ENCODE measurements at places on chromosomes 1 and 21. TPM values are rescaled to one million over a fixed set of nuclear protein-coding genes. Genes with fewer than 3 reads are reported as not detected.

MPL gene
- not detected for total RNA-seq

ITGB3BP gene
- total RNA-seq, result 59.5 TPM

FALEC gene
- total RNA-seq, result not detected

DNA sequence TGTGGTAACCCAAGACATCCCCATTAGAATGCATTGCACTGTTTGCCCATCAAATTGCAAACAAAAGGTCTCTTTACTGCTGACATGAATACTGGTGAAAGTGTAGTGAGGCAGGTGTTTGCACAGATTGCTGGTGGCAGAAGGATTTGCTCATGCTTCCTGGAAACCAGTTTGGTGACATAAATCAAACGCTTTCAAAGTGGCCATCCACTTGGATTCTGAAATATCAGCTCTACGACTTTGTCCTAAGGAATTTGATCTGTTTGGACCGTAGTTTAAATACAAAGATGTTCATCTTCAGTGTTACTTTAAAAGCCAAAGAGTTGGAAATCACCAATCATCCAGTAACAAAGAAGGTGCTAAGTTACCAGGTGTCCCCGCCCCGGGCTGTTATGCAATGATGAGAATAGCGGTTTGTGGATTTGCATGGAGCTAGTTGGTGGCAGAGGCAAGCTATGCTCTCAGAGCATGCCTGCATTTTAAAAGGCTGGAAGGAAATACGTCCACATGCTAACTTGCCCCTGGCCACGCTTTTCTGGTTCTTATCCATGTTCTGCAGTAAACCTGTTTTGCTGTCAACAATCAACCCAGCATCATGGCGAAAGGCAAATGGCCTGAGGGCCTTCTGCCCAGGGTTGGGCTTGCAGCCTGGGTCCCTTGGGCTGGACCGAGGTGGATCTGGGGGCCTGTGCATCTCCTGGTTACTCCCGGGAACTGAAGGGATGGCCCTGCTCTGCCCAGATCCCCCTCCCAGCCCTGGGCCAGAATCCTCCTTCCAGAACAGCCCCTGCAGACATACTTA is 49.2 kb downstream of the UMODL1 start:
- peaks cover 70% of the 10 kb centered on the region for H3K27me3 ChIP-seq
- no peak overlapping the region for H3K4me3 ChIP-seq
- no peaks in the 10 kb centered on the region for H3K36me3 ChIP-seq
- DNase-seq, result no peak
- no peak overlapping the region for H3K27ac ChIP-seq
- peaks cover 11% of the 10 kb centered on the region for H3K4me1 ChIP-seq

DNA sequence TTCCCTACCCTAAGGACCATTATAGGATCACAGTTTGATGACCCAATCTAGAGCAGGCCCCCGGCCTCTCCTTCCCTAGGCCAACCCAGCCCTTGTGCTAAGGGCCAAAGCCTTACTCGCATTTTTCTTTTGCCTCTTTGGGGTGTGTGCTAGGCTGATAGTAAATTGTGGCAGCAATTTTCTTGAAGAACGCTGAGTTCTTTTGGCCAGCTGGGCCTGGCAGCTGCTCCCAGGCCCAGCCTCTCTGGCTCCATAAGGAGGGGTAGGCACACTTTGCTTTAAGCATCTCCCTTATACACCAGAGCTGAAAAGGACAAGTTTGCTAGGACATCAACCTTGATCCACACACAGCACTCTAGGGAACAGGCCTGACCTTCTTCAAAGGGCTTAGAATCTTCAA is 4.2 kb downstream of the OLFML2B start:
- no peak overlapping the region for H3K27ac ChIP-seq
- DNase-seq, result no peak
- H3K4me3 ChIP-seq, result no peak overlapping the region
- no peaks in the 10 kb centered on the region for H3K36me3 ChIP-seq

DNA sequence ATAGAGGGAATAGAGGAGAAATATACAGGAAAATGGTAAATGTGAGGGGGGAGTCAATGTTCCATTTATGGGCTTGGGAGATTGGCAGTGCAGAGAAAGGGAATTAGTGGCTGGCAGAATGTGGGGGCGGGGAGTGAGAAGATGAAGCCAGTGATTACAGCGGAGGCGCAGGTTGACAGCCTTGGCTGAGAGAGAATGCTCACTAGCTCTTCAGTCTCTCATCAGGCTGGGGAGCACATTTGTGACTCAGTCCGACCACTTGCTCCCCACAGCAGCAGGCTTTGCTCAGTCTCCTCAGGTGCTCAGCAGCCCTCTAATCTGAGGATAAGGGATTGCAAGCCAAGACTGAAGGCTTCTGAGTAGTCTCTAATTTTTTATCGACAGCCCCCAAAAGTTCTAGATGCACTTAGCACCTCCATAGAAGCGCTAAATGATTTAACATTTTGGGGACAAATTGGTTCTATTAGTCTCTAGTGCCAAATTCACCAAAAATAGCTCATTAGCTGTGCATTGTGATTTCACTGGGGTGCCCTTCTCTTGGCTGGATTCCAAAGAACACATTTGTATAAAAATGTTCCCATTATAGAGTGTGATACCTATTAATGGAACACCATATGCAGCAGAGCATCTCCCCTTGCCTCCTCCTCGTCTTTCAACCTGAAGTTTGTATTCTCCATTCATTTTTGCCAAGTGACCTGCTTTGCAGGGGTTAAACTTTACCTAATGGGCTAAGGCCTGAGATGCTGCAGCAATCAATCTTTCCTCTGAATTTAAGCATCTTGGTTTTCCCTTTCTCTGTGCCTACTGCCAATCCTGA is 191.8 kb downstream of the ZNF326 start:
- H3K36me3 ChIP-seq, result no peaks in the 10 kb centered on the region
- H3K4me1 ChIP-seq, result no peaks in the 10 kb centered on the region
- DNase-seq, result no peak
- no peak overlapping the region for H3K4me3 ChIP-seq

TMEM82 gene
- not detected for total RNA-seq

RIMS3 gene
- 4.0 TPM for total RNA-seq

DNA sequence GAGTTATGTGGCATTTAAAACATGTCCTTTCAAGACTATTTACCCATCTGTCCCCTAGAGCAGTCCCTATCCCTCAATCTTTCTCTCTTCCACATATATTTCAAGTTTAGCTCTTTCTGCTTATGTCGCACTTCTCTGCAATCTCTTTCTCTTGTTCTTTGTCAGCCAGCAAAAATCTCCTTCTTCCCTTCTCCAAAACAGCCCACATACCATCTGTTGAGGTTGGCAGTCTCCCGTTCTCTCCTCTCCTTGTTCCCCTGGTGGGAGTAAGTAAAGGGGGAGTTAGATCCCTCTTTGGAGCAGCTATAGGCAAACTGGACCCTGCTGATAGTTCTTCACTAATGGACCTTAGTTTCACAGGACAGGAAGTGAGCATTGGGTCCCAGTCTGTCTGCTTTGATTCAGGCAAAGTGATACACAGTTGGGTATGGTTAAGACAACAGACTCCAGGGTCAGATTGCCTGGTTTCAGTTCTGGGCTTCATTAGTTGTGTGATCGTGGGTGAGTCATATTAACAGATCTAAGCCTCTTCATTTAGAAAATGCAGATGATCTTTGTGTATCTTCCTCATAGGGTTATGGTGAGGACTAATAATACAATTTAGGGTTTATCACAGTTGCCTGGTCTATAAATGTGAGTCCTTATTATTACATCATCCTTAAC is 19.7 kb downstream of the BRINP2 start:
- no peak overlapping the region for H3K27ac ChIP-seq
- H3K4me1 ChIP-seq, result no peaks in the 10 kb centered on the region
- H3K36me3 ChIP-seq, result no peaks in the 10 kb centered on the region
- H3K4me3 ChIP-seq, result no peak overlapping the region
- no peak for DNase-seq

GRCh38 chr1:9086796-9087195 is 17.4 kb upstream of the SLC2A5 start:
- no peak for DNase-seq
- H3K36me3 ChIP-seq, result no peaks in the 10 kb centered on the region
- H3K27me3 ChIP-seq, result peaks cover 14% of the 10 kb centered on the region
- H3K4me1 ChIP-seq, result no peaks in the 10 kb centered on the region
- H3K4me3 ChIP-seq, result no peak overlapping the region
- no peak overlapping the region for H3K27ac ChIP-seq

GRCh38 chr1:37922767-37923550 is 23.9 kb downstream of the INPP5B start:
- peaks cover 28% of the 10 kb centered on the region for H3K4me1 ChIP-seq
- H3K27me3 ChIP-seq, result no peaks in the 10 kb centered on the region
- H3K27ac ChIP-seq, result peak overlapping the region; percentile 13
- H3K4me3 ChIP-seq, result no peak overlapping the region
- peaks cover 1% of the 10 kb centered on the region for H3K36me3 ChIP-seq

SIPA1L2 gene
- 6.1 TPM for total RNA-seq

GRCh38 chr1:20371883-20372282 is 81.2 kb downstream of the VWA5B1 start:
- DNase-seq, result no peak
- H3K27ac ChIP-seq, result no peak overlapping the region
- no peaks in the 10 kb centered on the region for H3K36me3 ChIP-seq
- peaks cover 36% of the 10 kb centered on the region for H3K27me3 ChIP-seq
- peaks cover 6% of the 10 kb centered on the region for H3K4me1 ChIP-seq

DNA sequence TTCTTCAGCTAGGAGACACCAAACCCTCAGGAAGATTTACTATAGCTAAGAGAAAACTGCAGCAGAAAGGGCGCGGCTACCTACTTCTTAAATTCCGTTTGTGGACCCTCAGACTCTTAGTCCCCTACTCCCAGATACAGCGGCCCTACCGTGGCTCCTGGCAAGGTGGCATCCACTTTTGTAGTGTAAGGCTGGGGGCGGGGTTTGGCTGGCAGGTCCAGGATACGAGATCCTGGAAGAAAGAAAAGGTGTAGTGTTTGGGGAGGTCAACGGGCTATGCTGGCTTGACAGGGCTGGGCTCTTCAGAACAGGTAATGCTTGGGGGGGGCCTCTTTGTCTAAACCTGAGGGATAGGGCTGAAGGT is 280 bp downstream of the CREB3L4 start:
- DNase-seq, result no peak
- peak overlapping the region; percentile 87 for H3K4me3 ChIP-seq
- peaks cover 42% of the 10 kb centered on the region for H3K4me1 ChIP-seq

BRINP3 gene
- total RNA-seq, result not detected

DNA sequence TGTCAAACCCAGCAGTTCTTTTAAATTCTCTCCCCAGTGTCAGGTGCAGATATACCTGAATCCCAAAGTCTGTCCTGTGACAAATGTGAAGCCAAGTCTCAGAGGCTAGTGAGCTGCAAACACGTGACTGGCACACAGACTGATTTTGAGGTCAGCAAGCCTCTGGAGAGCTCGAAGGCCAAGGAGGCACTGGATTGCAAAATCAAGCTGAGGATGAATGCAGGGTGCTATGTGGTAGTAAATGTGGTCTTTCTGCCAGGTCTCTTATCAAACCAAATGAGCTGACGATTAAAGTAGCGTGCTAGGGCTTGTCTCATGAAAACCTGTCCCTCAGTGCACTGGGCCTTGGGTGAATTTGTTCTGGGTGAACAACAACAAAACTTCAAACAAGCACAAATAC is 20.6 kb downstream of the GPR3 start:
- no peaks in the 10 kb centered on the region for H3K27me3 ChIP-seq
- peaks cover 55% of the 10 kb centered on the region for H3K36me3 ChIP-seq
- H3K4me1 ChIP-seq, result peaks cover 15% of the 10 kb centered on the region
- no peak overlapping the region for H3K4me3 ChIP-seq

HES3 gene
- not detected for total RNA-seq

GRCh38 chr1:203354246-203354645 is 3.3 kb upstream of the FMOD start:
- no peaks in the 10 kb centered on the region for H3K36me3 ChIP-seq
- peaks cover 28% of the 10 kb centered on the region for H3K27me3 ChIP-seq
- H3K27ac ChIP-seq, result no peak overlapping the region
- H3K4me1 ChIP-seq, result peaks cover 9% of the 10 kb centered on the region

DNA sequence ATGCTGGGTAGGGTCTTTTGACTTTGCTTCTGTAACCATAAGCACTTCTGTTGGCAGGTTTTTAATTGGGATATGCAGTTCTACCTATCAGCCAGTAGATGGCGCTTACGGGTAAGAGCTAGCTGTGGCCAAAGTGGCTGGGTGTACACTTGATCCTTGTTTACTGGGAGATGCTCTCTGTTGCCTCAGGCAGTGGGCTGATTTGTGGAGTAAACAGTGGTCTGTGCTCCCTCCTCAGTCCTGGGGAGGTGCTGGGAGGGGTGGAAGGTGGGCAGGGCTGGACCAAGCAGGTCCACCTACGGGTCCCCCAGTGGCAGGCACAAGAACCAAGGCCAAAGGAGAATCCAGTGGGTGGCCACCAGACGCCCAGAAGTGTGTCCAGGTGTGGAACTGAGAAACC is 43.4 kb downstream of the RALGPS2 start:
- no peak overlapping the region for H3K4me3 ChIP-seq
- no peak overlapping the region for H3K27ac ChIP-seq
- H3K36me3 ChIP-seq, result peaks cover 20% of the 10 kb centered on the region
- no peak for DNase-seq

GPX7 gene
- total RNA-seq, result 19.9 TPM

DNA sequence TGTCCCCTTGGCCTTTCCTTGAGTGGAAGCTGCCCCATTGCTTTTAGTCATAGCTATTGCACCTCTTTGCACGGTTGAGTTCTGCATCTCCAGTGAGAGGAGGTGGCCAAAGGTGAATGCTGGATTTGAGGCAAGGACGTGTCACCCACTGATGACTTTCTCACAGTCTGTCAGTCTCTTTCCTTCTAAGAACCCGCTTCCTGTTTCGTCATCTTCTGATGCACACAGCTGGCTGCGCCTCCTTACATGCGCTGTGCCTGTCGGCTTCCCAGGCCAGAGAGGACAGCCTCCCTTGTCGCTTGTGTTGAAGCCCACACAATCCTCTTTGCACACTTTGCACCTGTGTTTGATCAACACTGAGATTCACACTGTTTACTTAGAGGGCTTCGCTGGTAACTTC is 41.8 kb upstream of the PWP2 start:
- DNase-seq, result peak; percentile 85
- peaks cover 45% of the 10 kb centered on the region for H3K36me3 ChIP-seq
- no peaks in the 10 kb centered on the region for H3K27me3 ChIP-seq
- H3K4me3 ChIP-seq, result peak overlapping the region; percentile 48
- H3K27ac ChIP-seq, result peak overlapping the region; percentile 84

GRCh38 chr1:213521206-213521605 is 466.6 kb upstream of the PROX1 start:
- no peak overlapping the region for H3K4me3 ChIP-seq
- DNase-seq, result no peak
- no peaks in the 10 kb centered on the region for H3K4me1 ChIP-seq
- H3K27ac ChIP-seq, result no peak overlapping the region
- H3K36me3 ChIP-seq, result no peaks in the 10 kb centered on the region
- peaks cover 7% of the 10 kb centered on the region for H3K27me3 ChIP-seq

DNA sequence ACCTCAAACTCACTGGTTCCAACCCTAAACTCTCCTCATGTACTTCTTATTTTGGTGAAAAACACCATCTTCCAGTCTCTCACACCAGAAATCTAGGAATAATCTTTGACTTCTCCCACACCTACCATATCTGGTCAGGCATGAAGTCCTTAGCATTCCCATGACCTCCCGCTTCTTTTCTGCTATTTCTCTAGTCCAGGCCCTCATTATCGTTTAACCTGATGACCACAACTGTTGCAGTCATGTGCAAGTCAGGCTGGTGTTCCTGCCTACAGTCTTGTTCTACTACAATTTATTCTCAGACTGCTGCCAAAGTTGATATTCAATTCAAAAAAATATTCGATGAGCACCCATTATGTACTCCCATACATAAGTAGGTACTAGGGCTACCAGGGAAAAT is 71.3 kb downstream of the PIK3R3 start:
- DNase-seq, result no peak
- no peak overlapping the region for H3K4me3 ChIP-seq
- H3K27ac ChIP-seq, result no peak overlapping the region
- no peaks in the 10 kb centered on the region for H3K27me3 ChIP-seq
- peaks cover 16% of the 10 kb centered on the region for H3K4me1 ChIP-seq

Data from activated CD4-positive, alpha-beta memory T cell treated with anti-CD3 and anti-CD28 coated beads for 36 hours (primary cell).